ENCODE measurements at places on chromosomes 4 and X.

DNA sequence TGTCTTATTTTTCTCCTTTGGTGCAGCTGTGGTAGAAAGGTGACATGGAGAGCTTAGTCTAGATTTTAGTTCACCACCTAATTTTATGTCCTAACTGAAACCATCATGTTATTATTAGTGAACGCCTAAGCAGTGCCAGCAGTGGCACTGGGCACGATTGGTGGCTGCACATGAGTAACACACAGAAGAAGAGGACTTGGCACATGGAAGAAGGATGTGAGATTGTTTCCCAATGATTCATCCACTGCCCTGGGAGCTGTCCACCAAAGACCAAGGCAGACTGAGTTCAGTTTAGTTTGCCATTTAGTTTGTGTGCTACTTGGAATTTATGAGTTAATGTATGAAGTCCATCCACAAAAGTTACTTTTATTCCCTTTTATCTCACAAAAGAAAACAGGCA lies 68.1 kb upstream of the NAP1L5 start:
- peak; percentile 87 for DNase-seq

- no peak for DNase-seq
Measured at GRCh38 chrX:123648028-123648810, 84.6 kb downstream of the THOC2 start.

DNA sequence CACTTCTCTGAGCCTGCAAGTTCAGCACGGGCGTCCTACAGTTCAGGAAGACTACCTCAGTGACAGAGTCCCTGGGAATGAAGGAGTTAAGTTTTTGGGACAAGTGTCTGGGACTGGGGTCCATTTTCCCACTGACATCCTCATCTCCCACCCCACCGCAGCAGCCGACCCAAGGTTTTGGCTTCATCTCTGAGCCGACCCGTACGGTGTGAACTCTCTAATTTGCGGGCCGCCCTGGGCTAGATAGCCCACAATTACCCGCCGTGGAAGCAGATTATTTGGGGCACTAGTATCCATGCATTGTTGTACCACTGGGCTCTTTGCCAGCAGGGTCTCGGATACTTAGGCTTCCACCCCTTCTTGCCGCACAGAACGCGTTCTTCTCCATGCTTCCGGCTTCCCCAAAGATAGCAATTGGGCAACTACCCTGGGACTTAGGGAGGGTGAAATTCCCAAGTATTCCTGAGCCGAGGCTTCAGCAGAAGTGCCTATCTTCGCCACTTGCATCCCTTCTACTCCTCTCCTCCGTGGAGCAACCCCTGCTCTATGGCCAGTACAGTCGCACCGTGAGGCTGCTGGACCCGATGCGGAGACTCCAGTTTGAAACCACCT lies 2.4 kb downstream of the IL1RAPL2 start:
- no peak for DNase-seq

GRCh38 chr4:87211249-87211952 lies 9.0 kb downstream of the KLHL8 start:
- DNase-seq = no peak

DNA sequence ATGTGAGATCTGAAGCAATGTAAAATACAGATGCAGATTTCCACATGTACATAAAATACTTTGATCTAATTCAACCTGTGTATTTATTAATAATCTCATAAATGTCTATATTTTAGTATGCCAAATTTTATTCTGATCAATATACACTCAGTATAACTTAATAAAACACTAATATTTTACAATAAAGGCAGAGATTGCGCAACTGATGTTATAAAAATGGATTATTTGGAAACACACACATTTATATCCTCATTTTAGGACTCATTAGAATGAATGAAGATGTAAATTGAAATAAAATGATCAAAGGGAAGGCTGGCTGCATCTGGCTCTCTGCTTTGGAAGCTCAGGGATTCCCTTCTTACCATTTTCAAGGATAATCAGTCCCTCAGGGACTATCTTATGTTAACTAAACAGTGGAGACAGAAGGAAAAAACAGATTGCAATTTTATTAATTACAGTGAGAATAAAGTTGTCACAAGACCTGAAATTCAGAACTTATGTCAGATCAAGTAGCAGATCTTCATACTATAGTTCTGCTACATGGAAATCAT lies 900.9 kb upstream of the EPHA5 start:
- no peak for DNase-seq

DNA sequence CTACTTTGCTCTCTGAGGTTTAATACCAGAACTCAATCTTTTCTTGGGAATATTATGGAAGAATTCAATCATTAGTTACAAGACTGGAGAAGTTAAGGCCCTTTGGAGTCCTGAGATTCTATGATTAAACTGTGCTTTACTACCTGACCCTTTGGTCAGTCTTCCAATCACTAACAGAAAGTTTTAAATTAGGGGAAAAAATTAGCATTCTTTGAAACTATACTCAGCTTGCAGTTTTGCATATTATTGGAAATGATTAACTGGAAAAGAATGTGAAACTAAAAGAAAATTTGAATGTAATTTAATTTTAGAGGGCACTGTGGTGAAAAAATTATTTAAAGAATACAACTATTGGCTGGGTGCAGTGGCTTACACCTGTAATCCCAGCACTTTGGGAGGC lies 18.7 kb upstream of the GPR34 start:
- DNase-seq = no peak

DNA sequence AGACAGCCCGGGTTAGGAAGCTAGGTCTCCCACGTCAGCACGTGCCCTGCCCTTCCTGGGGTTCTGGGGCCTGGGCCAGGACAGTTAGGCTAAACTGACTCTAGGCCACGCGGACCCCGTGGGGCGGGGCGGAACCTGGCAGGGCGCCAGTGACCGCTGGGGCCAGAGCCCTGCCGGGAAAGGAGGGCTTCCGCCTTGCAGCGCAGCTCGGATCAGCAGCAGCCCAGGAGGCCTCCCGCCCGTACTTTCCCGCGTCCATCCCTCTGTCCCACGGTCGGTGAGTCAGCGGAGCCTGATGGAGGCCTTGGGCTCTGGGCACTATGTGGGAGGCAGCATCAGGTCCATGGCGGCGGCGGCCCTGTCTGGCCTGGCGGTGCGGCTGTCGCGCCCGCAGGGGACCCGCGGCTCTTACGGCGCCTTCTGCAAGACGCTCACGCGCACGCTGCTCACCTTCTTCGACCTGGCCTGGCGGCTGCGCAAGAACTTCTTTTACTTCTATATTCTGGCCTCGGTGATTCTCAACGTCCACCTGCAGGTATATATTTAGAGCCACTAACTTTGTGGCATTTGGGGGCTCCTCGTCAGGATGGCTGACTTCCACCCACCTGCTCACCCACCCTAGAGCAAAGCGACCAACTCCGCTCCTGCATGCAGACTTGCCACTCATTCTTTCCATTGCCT lies at the start of gene SMIM10:
TSS of gene SMIM10 (plus strand) at position 191 of the 681 bp plus-strand sequence. CDS start at position 296, 105 bp downstream.
- DNase-seq = peak; percentile 75

DNA sequence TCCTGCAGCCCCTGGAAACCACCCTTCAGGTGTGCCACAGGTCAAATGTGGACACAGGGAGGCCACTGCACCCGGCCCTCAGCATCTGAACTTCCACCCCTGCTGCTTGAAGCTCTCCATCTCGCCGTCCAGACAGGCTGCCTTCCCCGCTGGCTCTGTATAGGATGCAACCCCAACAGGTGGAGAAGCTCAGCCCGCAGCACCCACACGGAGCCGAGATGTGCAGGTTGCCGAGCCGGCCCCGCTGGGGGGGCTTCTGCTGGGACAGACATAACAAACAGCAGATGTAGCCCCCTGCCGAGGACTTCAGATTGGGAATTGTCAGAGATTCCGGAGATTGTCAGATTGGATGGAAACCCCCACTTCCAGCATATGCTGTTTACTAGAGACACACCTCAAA lies 20.5 kb downstream of the TMEM187 start:
- DNase-seq = no peak

DNA sequence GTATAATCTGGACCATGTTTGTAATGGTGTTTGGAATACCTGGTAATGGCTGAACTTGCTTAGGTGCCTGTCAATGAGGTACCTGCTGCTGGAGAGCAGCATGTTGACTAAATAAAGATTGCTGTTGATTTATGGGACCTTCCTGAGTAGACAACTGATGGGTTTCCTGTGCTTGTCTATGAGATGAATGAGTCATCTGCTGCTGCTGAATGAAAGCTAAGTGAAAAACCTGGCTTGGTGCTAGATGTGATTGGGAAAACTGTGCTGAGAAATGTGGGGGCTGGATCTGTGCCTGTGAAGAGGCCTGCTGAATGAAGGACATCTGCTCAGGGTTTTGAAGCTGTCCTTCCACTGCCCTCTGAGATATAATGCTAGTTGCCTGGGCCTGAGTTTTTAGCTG lies 69.6 kb downstream of the WNK3 start:
- DNase-seq = no peak

DNA sequence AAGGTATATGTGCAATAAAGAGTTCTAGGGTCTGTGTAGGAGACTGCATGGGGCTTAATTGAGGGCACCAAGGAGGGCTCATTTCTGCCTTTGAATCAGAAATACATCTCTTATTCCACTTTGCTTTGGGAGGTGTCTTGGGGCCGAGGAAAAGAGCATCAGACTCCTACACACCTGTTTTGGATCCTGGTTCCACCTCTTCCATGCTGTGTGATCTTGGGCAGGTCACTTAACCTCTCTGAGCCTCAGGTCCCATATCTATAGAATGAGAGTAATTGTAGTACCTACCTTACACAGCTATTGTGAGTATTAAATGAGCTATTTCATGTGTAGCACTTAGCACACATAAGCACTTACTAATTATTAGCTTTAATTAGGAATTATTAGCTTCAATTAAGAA lies 100.6 kb downstream of the RTL5 start:
- DNase-seq = no peak

DNA sequence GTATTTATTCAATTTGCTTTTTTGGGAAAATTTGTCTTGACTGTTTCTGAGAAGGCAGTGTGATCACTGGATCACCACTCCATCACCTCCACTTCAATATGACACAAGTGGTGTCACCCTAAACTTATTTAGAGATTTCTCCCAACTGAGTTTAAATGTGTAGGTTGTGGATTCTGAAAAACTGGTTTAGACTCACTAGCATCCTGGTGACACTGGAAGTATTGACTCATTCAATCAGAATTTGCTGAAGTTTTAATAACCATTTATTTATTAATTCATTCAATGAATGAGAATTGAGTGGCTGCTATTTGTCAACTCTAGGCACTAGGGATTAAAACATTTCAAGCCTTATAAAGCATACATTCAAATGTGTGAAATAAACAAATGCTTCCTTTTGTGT lies 819.1 kb upstream of the EPHA5 start:
- no peak for DNase-seq

GRCh38 chr4:40206426-40206825 lies 9.6 kb downstream of the RHOH start:
- no peak for DNase-seq

GRCh38 chr4:25012655-25013054 lies 18.1 kb downstream of the LGI2 start:
- DNase-seq = no peak

DNA sequence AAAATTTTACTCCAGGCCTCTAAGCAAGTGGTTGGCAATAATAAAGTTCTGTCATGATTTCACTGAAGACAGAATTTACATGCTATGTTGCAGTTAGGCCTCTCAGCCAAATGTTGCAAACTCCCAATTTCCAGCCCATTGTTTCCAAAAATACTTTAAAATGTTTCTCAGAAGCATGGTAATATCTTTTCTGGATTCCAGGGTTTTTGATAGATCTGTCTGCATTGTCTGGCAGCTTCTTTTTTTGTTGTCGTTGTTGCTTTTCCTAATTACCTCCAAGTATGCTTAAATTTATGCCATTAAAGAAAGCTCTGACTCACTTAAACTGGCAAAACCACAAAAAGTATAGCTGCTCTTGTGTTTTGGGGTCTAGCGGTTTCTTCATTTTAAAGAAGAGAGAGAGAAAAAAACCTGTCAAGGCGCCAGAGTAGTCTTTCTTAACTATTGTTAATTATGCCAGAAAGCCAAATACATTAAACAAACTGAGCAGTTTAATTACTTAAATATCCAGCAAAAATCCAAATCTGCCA lies 97.0 kb downstream of the AGTR2 start:
- DNase-seq = no peak

DNA sequence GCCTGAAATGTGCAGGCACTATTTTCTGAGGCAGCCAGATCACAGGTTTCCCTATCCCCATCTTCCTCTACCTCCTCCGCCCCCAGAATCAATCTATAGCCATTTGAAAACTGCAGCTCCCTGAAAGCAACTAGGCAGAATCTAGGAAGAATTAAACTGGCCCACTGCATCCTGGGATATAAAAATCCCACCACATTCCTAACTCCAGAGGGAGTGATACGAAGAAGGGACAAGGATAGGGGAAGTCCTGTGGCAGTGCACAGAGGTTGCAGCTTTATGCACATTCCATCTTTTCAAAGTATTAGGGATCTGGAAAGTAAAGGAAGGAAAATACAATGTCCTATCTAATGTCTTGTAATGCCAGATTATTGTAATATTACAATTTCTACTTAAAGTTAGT lies 18.3 kb upstream of the HERC3 start:
- DNase-seq = peak; percentile 62

- DNase-seq = no peak
Measured at GRCh38 chrX:12950851-12951594, 23.9 kb upstream of the TMSB4X start.

DNA sequence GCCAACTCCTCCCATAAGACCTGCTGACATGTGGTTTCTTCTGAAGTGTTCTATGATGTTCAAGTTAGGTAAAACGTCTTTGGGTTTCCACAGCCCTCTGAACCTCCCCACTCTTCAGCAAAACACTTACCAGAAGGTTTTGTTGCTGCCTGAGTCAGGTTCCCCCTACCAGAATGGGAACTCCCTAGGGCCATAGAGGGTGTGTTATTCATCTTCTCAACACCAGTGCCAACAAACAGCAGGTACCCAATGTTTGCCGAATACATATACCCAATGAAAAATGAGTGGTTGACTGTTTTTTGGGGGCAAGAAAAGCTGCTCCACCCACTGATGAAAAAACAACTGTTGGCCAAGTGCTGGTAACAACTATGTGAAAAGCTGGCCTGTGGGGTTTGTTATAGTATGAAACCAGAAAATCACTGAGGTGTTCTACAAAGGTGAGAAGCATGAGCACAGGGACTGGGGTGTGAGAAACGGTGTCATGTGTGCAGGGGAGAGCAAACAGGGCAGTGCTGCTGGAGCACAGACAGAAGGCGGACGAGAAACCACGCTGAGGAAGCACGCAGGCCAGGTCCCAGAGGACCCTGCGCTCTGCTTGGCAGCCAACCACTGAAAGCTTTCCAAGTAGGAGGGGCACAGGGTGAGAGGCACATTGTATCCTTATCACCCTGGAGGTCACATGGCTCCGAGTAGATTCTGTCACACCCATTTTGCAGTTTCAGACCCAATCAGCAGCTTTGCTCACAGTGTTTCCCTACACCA lies 28.8 kb downstream of the ATP8A1 start:
- no peak for DNase-seq

GRCh38 chr4:107625391-107625902 lies 94.6 kb downstream of the PAPSS1 start:
- DNase-seq = no peak

DNA sequence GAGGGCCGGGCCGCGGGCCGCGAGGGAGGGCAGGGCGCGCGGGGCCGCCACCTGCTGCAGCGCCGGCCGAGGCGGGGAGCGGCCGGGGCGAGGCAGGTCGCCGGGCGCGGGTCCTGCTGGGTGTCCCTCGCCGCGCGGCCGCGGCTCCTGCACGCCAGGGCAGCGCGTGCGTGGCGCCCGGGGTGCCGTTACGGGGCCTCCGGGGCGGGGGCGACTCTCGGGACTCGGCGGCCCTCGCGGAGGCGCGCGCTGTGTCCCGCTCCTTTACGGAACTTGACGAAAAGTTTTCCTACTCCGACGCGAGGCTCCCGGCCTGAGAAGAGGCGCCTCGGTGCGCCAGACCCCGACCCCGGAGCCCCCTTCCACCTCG lies 329 bp downstream of the TBC1D14 start:
- DNase-seq = no peak

GRCh38 chr4:31114816-31115215 lies 394.6 kb downstream of the PCDH7 start:
- DNase-seq = no peak

GRCh38 chr4:96681218-96681617 lies 841.3 kb downstream of the PDHA2 start:
- no peak for DNase-seq

Measured in LHCN-M2 (cell line).